Adrenal gland (tissue), 19 donors: ENCODE measurements at places on chromosomes 4 and X. TPM values are rescaled to one million over a fixed set of nuclear protein-coding genes. Genes with fewer than 3 reads are reported as not detected.

Gene ADGRG4
- 0.11 TPM for total RNA-seq

Gene HSFX2
- not detected for total RNA-seq

Gene AFM
- not detected for total RNA-seq

Gene LRAT
- total RNA-seq: 0.18 TPM

Gene ATOH1
- not detected for total RNA-seq

Gene IL3RA
- 1.4 TPM for total RNA-seq

Gene SLC2A9
- total RNA-seq: 1.9 TPM

Gene MUC7
- not detected for total RNA-seq

Gene VEGFC
- 16.3 TPM for total RNA-seq

Gene SCRG1
- 0.76 TPM for total RNA-seq

Gene GAB3
- total RNA-seq: 4.0 TPM

GRCh38 chr4:176919631-176920030, 126.9 kb upstream of the VEGFC start:
- no peak for DNase-seq

GRCh38 chr4:125084608-125085007, 230.1 kb upstream of the FAT4 start:
- no peak for DNase-seq

GRCh38 chrX:129797251-129797906, 17.6 kb downstream of the SASH3 start:
- DNase-seq: no peak

DNA sequence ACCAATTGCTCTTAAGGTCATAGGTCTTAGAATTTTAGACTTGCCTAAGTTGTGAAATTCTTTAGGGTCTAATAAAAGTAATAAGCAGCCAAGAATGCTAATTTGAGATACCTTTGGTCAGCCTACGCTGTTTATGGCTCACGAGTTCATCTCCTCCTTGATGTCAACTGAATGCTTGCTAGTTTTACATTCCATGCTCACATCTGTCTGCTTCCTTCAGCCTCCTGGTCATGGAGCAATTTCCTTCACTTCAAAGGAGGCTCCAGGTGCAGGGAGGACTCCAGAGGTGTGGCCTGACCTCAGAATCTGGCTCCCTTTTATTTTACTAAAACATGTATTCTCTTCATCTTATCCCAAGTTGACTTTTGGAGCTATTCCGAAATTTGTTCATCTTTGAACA, 23.3 kb upstream of the LNX1 start:
- no peak for DNase-seq

DNA sequence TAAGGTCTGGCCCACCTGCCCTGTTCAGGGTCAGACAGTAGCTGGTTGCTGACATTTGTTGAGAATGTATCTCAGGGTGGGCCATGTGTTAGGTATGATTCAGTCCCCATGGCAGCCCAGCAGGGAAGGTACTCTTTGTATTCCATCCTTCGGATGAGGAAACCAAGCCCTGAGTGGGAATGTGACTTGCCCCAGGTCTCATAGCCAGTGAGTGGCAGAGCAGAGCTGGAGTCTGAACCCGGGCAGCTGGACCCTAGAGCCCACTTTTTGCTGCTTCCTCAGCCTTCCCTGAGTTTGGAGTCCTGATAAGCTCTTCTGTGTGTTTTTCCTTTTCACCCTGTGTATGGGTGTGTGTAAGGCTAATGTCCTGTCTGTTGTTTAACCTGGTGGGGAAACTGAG, 21.6 kb upstream of the UBA1 start:
- no peak for DNase-seq

DNA sequence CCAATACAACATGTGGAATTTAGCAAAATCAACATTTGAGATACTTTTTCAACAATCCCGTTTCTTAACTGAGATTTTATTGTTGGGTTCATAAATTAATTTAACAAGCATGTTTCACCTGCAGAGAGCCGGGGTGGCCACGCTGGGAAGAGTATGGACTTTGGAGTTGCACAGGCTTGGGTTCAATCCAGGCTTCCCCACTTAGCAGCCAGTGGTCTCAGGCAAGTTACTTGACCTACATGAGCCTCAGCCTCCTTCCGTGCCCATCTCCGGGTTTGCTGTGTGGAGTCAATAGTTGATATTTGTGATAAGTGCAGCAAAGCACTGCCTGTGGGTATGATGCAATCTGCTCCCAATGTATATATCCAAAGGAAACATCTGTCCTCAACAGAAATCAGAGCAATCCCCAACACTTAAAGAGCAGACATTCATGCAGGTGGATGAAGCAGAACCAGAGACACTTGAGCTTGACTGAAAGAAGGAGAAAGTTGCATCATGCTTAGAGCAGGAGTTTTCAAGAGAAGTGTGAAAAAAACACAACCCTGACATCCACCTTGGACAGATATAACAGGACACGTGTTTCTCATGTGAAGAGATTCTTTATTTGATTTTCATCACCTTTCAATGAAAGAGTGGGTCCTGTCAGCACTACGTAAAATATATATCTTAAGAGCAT, 5.1 kb downstream of the CYTL1 start:
- no peak for DNase-seq

- no peak for DNase-seq
Observed at GRCh38 chrX:275476-275966, 5.7 kb upstream of the PLCXD1 start.

DNA sequence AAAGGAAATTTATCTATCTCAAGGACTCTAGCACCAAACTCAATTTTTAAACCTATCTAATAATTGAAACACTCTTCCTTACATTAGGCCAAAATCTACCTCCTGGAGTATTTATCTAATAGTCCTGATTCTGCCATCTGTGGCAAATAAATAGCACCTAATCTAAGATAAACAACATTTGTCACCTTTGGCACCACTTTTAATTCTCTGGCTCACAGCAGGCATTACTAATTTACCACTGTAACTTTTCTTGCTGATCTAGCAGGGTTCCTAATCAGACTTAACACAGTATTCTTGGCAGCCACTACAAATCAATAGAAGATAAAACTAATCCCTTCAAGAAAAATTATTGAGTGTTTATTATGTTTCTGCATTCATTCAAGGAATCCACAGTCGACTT, 161.1 kb downstream of the KCTD8 start:
- DNase-seq: no peak

- no peak for DNase-seq
Observed at GRCh38 chr4:159735281-159736207, 632.7 kb downstream of the RAPGEF2 start.

GRCh38 chr4:113739197-113739596, 22.3 kb downstream of the CAMK2D start:
- no peak for DNase-seq

DNA sequence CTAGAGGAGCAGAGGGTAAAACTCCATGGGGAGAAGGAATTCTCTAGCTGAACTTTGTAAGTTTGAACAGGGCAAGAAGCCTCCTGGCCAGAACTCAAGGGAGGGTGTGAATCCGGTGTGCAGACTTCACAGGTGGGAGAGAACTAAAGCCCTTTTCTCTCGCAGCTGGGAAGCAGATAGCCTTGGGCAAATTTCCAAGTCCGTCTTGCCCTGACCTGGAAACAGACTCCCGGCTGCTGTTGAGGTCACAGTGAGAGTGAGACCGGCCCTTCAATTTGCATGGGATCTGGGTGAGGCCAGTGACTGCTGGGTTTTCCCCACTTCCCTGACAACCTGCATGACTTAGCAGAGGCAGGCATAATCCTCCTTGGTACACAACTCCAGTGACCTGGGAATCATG, 94.5 kb upstream of the ZNF827 start:
- peak; percentile 14 for DNase-seq

DNA sequence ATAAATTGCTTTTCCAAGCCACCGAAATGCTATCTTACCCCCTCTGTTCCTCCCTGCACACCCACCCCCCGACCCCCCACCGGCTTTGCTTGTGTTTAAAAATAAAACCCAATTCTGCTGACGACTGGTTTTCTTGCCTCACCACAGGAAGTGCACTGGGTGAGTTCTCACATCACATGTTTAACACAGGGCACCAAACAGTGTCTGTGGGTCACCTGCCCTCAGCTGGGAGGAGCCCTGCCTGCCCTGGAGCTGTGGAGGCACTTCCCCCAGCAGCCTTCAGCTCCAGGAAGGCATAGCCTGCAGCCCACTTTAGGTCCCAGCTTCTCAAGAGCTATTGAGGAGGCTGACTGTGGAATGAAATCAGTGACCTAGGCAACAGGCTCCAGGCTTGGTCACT, 8.8 kb downstream of the TMEM255A start:
- DNase-seq: no peak

DNA sequence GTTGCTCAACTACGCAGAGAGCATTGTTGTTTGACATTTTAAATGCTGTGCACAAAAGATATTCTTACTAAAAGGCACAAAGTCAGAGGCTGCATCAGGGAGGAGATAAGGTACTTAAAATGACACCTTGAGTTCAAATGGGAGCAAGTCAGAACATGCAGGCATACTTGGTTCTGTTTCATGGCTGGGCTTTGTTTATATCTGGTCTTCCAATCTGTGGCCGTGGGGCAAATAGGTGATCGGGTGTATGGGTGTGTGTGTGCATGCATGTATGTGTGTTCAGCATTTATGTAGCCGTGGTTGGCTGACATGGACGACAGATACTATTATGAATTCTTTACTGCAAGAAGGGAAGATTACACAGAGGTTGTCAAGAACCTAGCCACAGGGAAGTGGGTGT, 106.1 kb downstream of the RASL11B start:
- no peak for DNase-seq

DNA sequence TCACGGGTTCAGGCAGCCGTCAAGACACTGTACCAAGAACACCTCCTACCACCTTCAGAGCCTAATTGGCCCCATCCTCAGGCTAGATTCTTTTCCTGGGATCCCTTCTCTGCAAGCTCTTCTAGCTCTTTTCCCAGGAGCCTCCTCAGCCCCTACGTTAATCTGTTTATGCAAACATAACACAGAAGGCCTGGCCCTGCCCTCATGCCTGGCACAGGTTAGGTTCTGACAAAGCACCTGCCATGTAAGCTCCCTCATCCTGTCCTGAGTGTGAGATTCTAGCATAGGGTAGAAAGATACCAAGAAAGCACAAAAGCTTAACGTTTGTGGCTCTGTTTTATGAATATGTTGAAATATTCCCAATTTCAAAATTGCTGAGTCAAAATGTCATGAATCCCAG, 93.6 kb downstream of the IRF2 start:
- no peak for DNase-seq

GRCh38 chrX:155115174-155115819, 44.0 kb downstream of the BRCC3 start:
- DNase-seq: no peak

GRCh38 chr4:94676970-94677369, 80.8 kb upstream of the BMPR1B start:
- DNase-seq: no peak

DNA sequence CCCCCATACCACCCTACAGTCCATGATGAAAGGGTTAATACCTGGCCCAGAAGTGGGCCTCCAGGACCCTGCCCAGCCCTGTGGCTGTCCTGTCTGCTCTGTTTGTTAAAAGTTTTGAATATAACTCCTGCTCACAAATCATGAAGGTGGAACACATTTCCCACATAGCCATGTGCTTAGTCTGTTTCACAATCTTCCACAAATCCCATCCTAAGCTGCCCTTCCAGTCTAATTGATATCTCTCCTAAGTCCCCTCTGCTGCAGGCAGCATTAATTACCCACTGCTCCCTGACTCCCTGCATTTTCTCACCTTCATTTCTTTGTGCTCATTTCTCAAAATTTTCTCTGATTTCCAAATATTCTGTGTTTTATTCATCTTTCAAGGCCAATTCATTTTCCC, 142.6 kb downstream of the AASDH start:
- DNase-seq: no peak

- DNase-seq: no peak
Observed at GRCh38 chr4:174262624-174263444, 20.6 kb downstream of the FBXO8 start.

DNA sequence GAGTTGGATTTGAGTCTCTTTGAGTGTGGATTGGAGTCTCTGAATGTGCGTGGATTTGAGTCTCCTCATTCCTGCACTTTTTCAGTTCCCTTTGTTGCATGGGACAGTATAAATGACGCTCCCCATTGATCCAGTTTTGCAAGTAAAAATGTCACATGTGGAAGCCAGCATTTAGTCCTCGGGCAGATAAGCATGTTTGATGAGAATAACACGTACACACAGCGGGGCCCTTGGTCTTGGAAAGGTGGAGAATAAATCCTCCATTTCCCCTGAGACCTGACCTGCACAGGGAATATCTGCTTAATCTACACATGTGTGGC, 8.1 kb downstream of the P2RY8 start:
- DNase-seq: no peak

GRCh38 chrX:10794203-10794630, 173.8 kb upstream of the MID1 start:
- DNase-seq: no peak

DNA sequence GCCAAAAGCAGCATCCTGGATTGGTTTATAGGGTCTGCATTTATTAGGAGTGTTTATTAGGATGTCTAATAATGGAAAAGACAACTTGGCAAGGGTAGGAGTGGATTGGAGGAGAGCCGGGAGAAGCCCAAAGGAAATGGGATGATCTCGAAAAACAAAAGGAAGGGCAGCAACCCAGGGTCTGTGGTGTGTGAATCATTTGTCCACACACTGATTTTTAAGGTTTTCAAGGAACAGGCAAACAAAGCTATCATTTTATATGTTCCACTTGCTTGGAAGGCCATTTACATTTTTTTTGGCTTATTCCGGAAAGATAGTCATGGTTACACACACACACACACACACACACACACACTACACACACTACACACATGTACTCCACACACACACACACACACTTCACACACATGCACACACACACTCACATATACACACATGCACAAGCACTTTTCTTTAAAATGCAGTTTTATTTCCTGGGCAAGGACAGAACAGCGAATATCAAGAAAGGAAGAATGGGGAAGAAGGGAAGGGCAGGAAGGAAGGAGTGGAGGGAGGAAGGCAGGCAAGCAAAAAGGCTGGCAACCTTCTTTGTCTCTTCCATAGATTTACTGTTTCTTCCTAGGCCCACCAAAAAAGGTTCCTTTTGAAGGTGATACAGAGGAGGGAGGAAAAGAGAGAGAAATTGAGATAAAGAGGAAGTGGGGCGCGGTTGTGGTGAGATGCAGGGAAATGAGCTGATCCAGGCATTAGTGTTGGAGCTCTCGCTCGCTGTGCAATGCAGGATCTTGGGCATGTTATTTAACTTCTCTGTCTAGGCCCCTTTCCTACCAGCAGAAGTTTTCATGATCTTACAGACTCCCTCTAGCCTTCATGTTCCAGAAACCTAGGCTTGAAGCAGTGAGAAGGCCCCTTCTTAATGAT, 88.6 kb upstream of the MAML3 start:
- DNase-seq: no peak

DNA sequence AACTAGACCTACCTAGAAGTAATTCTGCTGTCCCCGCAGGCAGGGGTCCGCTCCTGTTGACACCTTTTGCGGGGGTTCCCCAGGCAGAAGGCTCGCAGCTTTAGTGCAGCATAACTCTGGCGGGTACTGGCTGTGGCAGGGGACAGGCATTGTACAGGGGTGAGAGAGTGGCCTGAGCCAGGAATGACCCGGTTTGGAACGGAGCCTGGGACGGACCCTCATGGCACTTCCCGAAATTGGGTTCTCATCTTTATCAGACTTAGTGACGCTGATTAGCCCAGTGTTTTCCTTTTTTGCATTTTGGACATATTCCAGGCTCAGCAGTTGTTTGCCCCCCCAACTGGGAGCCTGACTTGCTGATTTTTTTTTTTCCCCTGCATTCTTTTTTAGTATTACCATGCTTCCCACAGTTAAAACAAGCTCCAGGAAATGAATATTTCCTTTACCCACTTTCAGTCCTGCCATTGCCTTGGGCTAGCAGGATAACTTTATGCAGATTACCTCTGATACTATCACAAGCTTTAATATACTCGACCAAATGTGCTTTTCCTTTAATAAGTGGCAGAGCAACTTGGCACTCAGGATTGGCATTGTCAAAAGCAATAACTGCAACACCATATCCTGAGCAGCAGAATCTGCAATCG, 55.8 kb upstream of the WDR1 start:
- DNase-seq: no peak
